ENCODE measurements at places on chromosomes 6 and 20.

DNA sequence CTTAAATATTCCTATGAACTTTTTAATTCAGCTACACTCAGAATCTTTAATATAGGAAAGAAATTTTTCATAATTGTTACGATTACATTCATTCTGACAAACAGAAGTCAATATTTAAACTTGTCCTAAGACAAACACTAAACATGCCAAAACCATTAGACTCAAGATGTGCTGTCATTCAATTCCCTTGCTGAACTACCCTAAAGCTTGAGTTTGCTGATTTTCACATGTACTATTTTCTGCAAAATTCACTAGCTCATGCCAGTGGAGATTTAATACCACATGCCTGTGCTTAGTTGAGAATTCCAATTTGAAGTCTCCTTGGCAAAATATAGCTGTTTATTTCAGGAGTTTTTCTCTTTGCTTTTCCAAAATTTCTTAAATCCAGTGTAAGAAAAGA is 448.0 kb downstream of the COL12A1 start:
- no peak for DNase-seq

GRCh38 chr6:113385020-113385431 is 472.1 kb upstream of the MARCKS start:
- DNase-seq = no peak

GRCh38 chr20:62420846-62421715 is 6.3 kb downstream of the RBBP8NL start:
- DNase-seq = no peak

- no peak for DNase-seq
Measured at GRCh38 chr6:107806691-107807090, 17.4 kb downstream of the SCML4 start.

- no peak for DNase-seq
Measured at GRCh38 chr20:47300071-47300470, 56.4 kb downstream of the ZMYND8 start.

DNA sequence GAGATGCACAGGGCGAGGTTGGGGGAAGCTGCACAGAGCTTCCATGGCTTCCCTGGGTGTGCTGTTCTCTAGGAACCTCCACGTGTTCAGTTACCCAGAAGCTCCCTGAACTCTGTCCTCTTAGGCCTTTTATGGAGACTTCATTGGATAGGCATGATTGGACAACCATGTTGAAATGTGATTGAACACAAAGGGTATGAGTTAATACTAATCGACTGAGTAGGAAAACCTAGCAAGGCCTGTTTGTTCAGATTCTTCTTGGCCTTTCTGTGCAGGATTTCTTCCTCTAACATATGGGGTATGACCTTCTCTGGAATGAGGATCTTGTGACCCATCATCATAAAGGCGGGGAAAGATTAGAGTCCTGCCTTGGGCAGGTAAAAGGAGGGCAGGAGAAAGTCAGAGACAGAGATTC is 70.7 kb upstream of the SMIM29 start:
- no peak for DNase-seq

DNA sequence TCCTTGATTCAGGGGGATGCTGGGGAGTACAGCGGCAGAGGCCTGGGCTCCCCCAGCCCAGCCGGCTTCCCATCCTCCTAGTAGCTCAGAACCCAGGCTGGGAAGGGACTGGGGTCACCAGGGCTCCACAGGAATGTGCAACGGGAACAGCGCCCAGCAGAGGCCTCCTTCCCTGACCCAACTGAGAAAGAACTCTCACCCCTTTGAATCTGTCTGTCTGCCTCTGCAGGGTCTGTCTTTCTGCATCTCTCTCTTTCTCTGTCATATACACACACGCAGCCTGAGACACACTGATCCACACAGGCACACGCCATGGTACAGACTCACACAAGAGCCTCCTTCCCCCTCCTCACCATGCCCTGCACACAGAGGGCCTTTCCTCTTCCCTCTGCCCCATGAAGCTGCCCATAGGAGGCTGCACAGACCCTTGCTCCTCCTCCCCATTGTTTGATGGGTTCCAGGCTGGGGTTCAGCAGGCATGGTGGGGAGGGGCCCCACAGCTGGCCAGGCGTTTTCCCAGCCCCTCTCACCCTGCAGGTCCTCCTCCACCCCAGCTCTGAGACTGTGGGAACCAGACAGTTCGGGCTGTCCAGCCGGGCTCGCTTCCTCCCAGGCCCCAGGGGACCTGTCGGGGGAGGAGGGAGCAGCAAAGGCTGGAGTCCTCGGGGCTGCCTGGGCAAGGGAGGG is 2.8 kb downstream of the FOXS1 start:
- no peak for DNase-seq

- no peak for DNase-seq
Measured at GRCh38 chr6:168000198-168001028, 2.9 kb downstream of the KIF25 start.

DNA sequence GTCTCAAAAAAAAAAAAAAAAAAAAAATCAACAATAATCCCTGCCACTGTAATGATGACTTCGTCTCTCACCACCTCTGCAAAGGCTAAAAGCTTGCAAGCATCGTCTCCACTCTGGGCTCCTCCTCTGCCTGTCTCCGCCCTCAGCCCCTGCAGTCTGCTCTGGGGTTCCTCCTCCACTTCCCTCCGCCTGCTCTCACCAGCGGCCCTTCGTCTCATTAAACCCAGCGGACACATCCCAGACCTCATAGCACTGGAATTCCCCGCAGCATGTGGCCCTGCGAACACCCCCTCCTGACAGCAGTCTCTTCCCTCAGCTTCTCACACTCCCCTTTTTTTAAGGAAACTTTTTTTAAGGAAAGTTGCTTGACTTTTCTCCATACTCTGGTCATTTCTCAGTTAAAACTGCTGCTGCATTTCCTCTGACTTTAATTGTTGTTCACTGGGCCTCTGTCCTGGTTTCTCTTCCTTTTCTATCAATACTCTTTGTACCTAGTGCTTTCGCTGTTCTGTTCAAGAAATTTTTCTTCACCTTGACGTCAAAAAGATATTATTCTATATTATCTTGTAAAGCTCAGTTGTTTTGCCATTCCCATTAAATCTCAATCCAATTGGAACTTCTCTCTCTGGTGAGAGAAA is 70.9 kb upstream of the PLEKHG1 start:
- DNase-seq = no peak

GRCh38 chr6:34697904-34698559 is 1.5 kb upstream of the ILRUN start:
- no peak for DNase-seq

GRCh38 chr6:134421501-134421900 is 103.6 kb upstream of the SGK1 start:
- DNase-seq = no peak
